8988T (cell line): ENCODE measurements at places on chromosomes 2 and 18.

- no peak for DNase-seq
Observed at GRCh38 chr2:123901256-123901655, 123.8 kb upstream of the CNTNAP5 start.

DNA sequence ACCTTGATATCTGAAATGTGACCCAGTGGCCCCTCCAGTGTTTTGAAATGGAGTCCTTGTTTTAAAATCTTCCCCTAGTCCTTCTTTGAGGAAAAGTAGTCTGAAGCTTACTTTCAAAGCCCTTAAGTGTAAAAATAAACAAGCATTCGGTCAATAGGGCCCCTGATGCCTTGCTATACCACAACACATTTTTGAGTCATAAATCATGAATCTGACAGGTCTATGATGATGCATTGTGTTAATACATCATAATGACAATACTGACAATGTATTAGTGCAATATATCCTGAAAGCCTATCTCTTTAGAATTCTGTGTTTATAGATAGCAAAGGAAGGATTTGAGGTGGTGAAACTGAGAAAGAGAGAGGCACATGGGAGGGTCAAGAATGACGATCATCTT lies 464.2 kb downstream of the MEIS1 start:
- DNase-seq: no peak

DNA sequence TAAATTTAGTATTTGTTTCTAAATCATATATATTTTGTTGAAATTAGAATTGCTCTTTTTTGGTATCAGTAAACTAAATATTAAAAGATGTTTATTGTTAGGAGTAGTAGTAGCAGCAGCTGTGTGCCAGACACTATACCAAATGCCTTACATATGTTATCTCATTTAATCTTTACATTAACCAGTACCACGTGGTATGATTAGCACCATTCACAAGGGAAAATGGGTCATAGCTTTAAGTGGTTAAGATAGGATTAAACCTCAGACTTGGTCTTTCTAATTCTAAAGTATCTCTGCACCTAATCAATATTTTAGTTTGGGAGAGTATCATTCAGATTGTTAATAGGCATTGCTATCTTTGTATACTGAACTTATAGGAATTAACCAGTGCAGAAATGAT lies 29.0 kb downstream of the PSMD14 start:
- DNase-seq: no peak

DNA sequence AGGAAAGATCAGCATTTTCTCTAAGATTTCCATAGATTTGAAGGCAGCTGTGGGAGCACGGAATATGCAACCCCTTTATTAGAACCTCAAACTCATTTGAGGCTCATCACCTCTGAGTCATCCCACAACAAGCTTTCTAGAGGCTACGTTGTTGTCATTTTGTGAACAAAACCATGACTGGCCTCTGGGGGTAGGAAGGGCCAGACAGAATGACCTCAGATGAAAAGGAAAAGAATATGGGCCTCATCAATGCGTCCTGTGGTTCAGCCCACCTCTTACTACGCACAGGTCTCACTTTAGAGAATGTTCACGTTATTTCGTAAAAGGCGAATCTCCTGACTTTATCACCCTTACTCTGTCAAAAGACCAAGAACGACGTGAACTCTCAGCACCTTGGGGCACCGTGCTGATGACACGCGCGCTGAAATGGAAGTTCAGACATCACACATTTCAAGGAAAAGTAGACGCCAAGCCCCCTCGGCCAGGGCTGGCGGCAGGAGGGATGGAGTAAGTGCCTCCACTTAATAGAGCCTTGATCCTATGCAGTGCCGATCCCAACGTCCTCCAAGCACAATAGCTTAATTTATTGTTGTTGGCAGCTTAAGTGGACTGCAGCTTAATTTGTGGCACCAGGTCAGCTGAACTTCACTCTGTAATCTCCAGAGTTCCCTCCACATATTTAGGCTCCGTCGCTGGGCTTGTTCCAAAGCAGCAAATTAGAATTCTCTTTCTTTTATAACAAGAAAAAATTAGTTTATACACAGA lies 208.3 kb downstream of the EIPR1 start:
- no peak for DNase-seq

- DNase-seq: no peak
Observed at GRCh38 chr2:224017957-224018356, 21.1 kb downstream of the SERPINE2 start.

GRCh38 chr2:119049968-119050704 lies 108.1 kb downstream of the MARCO start:
- DNase-seq: no peak

- no peak for DNase-seq
Observed at GRCh38 chr2:16739778-16740581, 74.3 kb upstream of the CYRIA start.
